Umbilical cord (tissue), 2 donors: ENCODE measurements at places on chromosomes 12 and 14.

DNA sequence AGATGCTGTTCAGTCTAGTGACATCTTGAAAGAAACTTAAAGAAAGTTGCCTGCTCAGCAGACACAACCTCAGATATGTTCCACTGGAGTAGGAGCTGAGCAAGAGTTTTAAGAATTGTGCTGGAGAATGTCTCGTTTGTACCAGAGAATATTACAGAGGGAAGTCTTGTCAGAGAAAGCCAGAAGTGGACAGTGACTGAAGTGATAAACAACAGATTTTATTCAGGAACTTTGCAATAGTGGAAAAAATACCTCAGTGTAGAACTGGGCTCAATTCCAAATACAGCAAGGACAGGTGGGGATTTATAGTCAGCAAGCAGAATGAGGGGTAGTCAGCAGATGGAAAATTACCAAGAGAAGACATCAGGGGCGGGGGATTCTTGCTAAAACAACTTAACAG is 18.6 kb downstream of the ZDHHC17 start:
- DNase-seq, result peak; percentile 12

- peak; percentile 90 for DNase-seq
These were observed 80.5 kb downstream of the MED13L start for GRCh38 chr12:116196752-116197718.

DNA sequence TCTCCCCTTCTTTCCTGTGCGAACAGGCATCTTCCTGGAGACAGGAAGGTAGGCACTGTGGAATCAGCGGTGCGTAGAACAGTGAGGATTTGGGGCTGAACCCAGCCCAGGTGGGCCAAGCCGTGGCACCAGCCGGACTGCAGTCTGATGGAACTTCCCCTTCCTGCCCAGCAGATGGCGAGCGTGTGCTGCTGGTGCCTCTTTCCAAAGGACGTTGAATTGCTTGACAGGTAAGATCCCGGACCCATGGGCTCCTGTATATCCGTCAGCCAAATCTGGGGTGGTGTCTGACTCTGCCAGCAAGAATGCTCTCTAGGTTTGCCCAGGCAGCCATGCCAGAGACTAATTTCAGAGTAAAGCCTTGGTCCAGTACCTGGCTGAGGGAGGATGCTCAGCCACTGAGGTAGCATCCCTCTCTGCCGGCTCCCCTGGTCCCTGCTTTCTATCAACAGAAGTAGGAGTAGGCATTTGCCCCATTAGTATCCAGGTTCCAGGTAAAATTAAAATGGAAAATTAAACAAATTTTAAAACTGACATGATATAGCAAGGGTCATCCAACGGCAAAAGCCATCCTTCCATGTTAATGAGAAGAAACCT is 21.1 kb upstream of the KCNA5 start:
- peak; percentile 48 for DNase-seq

- no peak for DNase-seq
These were observed 540.5 kb downstream of the DIO2 start for GRCh38 chr14:79670811-79671210.
